Cortex of kidney (tissue), 1 donor: ENCODE measurements at places on chromosomes 2 and 18.

GRCh38 chr2:208006833-208007232 is 18.5 kb downstream of the PLEKHM3 start:
- no peak for DNase-seq

DNA sequence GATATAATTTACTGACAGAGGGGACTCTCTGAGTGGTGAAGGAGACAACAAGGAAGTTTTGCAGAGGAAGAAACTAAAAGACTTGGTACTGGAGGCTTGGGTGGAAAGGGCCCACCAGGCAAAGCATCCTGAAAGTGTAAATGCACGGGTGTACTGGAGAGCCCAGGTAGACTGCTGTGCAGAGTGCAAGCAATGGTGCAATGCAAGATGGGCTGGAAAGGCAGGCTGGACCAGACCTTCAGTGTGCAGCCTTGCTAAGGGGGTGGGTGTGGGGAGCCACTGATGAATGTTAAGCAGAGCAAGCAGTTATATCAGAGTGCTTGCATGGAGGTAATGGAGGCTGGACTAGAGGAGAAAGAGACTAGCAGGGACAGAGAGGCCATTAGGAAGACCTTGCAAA is 10.7 kb downstream of the C2orf74 start:
- no peak for DNase-seq

DNA sequence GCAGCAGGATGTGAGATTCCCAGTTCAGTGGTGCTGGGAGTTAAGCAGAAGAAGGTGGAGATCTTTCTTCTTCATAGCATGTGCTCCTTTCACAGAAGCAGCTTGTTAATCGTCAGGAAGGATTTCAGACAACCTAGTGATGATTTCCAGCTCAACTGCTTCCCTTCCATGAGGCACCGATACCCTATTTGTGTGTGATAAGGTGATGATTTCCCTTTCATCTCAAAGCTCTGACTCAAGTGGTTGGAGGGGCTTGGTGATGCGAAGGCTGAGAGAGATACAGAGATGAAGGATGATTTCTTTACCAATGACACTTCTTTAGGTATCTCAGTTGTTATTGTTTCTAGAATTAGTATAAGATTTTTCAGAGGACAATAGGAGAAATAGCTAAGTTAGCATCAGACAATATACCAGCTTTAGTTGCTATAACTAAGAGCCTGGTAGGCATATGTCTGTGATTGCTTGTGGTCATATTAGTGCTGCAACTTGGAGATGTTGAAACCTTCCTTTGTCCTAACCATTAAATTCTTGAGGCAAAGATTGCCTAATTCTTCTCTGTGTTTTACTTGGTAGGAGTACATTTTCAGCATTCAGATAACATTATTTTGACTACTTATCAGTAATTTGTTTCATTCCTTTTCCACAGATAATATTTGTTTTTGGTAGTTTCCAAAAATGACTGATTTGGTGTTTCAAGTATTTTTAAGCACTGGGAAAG is 111.3 kb downstream of the PLCL1 start:
- DNase-seq: no peak

GRCh38 chr2:232300894-232301387 is 77.6 kb upstream of the ALPP start:
- DNase-seq: no peak

- DNase-seq: no peak
Measured at GRCh38 chr2:37681587-37681986, 10.1 kb upstream of the CDC42EP3 start.

DNA sequence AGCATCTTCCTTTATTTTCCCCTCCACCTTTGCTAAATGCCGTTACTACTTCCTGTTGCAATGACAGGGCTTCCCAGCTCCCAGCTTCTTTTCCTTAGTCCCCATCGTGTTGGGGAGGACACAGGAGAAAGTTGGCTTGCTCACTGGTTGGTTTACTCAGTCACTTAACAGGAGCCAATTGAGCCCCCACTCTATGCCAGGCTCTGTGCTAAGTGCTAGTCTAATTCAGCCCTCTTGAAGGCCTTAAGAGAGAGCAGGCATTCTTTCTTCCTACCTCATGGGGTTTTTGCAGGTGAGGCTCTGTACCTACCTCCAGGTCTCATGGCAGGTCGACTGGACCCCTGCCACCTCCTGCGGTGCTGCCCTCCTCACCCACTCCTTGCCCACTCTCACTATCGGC is 20.1 kb downstream of the TANC1 start:
- no peak for DNase-seq

GRCh38 chr18:34867520-34867919 is 157.4 kb downstream of the DTNA start:
- DNase-seq: no peak

GRCh38 chr2:847669-848068 is 103.0 kb upstream of the SNTG2 start:
- no peak for DNase-seq

DNA sequence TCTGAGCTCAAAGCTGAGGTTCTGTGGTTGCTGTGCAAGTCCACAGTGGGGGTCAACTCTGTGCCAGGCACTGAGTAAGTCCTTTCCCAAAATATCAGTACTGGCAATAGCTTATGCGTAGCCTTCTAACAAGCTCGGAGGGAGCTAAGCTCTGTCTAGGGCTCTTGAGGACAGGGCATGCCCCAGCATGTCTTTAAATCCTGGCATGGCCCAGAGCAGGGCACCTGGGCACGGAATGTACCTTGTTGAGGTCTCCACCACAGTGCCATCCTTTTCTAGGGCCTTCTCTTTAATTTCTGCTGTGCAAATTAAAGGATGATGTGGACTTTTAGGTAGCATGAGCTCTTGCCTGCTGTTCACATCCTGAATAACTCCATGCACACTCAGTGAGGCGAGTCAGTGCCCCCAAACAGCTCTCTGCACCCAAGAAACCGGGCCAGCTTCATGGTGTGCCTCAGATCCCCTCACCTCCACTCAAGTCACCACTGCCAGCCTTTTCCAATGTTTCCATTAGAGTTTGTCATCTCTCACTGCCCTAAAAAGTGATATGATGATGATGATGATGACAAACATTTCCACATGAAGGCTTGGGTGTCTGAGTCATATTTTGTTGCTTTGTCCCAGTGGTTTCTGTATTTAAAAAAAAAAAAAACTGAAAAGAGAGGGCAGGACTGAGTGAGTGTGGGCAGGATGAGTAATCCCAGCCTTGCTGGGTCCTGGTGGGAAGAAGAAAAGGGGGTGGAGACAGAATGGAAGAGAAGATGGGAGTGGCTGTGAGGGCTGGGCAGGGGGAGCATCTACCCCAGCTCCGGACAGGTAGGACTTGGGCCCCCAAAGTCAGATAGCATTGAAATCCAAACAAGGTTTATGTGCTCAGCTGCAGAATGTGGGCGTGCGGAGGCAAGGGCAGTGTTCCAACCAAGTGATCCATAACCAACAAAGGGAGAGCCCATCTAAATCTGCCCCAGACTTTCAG is 78.9 kb downstream of the ZBTB7C start:
- DNase-seq: no peak

DNA sequence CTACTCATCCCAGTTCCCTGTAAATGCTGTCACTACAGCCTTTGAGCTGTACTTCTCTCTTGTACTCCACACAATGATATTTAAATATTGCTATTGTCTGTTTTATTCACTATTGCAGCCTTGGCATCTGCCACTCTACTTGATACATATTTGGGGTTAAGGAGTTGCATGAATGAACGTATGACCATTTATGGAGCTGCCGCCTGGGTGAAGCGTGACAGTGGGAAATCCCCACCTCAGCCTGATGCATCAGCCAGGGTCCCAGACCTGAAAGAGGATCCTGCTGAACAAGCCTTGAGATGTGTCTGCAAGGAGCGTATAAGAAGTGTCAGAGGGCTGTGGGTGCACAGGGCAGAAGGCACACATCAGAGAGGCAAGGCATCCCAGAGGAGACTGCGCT is 39.1 kb downstream of the MRPL35 start:
- no peak for DNase-seq

GRCh38 chr2:17800219-17800618 is 16.0 kb upstream of the MSGN1 start:
- no peak for DNase-seq

DNA sequence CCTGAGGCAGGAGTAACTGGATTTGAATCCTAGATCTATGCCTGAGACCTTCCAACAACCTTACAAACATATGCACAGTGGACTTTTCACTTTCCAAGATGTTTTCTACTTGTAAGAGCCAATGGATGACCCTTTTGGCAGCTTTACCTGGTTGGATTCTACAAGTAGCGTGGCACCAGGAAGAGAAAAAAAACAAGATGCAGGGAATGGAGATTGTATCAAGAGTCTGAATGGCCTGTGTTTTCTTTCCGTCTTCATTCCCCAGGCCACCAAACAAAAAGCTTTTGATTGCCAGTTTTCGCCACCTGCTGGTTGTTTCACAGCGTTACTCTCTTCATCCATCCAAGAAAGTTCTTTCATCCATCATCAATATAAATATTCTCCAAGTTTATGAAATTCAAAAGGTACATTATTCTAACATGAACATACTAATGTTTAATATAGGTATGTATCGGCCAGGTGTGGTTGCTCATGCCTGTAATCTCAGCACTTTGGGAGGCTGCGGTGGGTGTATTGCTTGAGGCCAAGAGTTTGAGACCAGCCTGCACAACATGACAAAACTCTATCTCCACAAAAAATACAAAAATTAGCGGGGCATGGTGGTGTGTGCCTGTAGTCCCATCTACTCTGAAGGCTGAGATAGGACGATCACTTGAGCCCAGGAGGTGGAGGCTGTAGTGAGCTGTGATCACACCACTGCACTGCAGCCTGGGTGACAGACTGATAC is 3.5 kb upstream of the BCL2 start:
- no peak for DNase-seq

DNA sequence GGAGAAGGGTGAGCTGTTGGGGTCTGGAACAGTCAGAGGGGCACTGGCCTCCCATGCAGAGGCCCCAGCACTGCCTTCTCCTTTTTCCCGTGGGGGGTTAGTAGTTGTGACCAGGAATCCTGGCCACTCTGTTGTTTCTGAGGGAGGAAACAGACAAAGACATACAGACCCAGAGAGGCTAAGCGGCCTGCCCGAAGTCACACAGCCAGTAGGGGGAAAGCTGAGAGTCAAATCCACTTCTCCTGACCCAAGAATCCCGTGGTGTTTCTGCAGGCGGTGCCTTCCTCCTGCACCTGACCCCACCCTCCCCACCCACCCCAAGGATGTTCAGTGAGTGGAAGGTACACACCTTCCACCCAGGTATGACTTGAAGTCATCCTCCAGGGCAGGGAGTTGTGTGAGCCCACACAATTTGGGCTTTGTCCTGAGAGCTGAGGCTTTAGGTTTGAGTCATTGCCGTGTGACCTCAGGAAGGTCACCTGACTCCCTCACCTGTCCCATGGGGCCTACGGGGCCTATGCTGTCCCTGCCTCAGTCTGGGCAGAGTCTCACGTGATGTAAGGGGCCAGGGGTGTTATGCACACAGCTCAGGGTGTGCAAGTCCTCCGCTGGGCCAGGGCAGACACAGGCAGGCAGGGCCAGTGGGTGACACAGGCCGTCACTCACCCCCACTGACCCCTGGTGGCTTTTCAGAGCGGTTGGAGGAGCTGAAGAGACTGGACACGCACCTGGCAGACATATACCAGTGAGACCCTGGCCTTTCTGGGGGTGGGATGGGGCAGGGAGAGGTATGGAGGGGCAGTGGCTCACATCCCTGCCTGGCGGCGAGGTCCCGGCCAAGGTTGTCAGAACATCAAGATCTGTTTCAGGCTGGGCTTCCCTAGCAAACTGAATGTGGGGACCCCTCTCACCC is 5.0 kb downstream of the NT5DC4 start:
- DNase-seq: no peak

DNA sequence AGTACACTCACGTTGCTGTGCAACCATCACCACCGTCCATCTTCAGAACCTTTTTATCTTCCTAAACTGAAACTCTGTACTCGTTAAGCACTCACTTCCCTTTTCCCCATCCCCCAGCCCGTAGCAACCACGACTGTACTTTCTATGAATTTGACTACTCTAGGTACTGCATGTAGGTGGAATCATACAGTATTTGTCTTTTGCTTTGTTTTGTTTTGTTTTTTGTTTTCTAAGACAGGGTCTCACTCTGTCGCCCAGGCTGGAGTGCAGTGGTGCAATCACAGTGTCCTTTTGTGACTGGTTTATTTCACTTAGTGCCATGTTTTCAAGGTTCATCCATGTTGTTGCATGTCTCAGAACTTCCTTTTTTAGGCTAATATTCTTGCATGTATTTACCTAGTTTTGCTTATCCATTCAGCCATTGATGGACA is 7.0 kb upstream of the TYMS start:
- DNase-seq: no peak

DNA sequence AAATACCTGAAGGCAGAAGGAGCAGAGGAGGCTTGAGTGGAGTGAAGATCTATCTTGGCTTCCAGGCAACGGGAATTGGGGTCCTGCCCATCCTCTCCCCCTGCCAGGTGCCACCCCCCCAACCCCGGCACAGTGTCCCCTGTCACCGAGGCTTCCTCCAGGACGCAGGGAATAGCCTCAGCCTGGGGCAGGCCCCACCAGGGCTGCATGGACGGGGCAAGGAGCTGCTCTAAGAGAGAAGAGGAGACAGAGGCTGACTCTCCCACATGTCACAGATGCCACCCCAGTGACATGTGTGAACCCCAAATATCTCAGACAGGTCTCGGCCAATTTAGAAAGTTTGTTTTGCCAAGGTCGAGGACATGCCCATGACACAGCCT is 42.1 kb downstream of the PXDN start:
- DNase-seq: no peak

DNA sequence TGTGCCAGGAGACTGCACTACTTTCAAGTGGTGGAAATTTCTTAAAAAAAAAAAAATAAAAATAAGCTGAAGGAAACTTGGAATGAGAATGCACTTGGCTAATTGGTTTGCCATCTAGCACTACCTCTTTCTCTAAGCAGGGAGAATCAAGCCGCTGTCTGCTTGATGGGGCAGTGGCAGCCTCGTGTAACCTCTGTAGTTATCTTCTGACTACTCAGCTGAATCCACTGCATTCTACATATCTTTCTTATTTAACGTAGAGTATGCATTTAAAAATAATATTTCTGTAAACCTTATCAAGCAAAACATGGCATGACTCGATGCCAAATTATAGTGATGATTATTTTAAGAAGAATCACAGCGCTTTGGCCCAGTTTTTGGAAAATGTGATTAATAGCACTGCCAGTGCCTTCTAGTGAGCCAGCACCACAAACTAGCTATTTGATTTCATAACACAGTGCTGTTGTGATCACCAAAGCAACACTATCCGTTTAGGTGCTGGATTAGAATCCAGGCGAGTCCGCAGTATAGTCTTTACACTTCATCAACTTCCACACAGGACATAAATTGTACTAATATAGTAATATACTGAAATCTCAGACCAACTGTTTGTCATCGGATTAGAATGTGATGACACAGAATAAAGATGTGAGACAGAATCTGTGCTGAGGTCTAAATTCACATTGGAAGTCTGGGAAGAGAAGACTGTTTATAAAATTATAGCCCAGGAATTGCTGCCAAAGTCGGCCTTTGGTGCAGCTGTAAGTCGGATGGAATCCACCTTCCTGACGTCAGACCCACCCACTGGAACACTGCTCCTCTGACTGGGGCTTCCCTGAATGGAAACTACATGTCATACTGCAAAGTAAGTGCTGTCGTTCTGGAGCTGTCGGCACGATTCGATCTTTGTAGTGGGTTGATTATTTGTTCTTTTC is 136.5 kb upstream of the ETAA1 start:
- no peak for DNase-seq
